ENCODE measurements at places on chromosomes 3 and 15.

DNA sequence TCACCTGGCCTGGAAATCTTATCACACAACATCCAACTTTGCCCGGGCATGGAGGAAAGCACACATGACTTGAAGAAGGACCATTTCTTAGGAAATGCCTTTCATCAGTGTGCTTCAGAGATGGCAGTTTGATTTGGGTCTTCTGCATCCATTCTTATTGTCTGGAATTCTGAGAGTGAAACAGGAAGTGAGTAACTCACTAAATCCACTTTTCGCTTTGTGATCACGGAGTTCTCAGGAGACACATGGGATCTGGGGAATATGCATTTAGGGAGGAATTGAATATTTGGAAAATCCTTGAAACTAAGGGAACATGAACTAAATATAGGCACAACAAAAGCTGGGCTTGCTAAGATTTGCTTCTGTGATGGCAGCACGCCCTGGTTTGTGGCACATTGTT lies 212.5 kb upstream of the FEZF2 start:
- DNase-seq, result no peak

DNA sequence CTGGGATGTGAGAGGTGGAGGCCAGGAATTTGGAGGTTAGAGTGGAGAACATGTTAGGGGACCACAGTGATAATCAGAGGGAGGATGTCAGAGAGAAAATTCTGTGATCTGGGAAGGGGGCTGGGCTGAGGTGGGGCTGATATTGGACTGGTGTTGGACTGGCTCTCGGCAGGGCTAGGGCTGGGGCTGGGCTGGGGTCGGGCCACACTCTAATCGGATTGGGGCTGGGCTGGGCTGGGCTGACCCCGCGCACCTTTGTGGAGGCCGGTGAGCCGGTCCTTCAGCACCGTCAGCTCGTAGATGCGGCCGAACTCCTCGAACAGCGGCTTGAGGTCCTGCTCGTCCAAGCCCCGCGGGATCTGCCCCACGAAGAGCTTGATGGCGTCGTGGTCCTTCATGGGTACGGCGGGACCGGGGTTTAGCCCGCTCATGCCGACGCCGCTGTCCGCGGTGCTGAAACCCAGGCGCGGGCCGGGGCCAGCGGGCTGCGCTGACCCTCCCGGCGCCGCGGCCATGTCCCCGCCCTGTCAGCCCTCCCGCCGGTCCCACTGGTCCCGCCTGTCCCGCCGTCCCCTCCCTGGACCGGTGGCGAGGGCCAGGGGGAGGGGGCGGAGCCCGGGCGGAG lies 485 bp downstream of the CELF6 start:
- DNase-seq, result no peak

GRCh38 chr15:73978896-73979295 lies 13.2 kb downstream of the STOML1 start:
- DNase-seq, result no peak

- DNase-seq, result no peak
Observed at GRCh38 chr15:101534376-101534970, 45.0 kb upstream of the PCSK6 start.

DNA sequence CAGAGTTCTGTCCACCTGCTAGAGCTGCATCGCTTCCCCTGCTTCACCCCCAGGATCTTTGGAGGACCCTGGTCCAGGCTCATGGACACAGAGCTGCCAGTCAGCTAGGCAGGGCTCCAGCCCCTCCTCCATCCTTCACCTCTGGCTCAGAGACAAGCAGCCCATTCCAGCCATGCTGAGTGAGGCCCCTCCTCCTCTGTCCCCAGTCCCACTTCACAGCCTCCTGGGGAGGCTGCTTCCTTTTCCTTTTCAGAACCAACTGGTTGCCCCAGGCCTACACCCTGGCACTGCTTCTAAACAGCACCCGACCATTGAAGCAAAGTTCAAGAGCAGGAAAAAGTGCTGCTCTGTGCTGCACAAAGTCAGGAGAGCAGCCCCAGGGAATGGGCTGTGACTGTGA lies 22.2 kb downstream of the IQSEC1 start:
- no peak for DNase-seq

DNA sequence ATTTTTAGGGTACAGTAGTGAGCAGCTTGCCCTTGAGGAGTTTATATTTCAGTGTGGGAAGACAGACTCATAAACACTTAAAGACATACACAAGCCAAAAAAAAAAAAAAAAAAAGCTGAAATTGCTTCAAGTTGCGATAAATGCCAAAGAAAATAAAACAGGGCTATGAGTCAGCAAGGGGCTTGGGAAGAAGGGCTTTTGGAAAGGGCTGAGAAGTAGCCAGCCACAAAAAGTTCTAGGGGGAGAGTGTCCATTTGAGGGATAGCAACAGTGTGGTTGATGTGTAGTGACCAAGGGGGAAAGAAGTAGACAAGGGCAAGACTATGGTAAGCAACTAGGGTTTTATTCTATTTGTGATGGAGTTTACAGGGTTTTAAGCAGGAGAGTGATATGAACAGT lies 185.5 kb downstream of the ADAMTS9 start:
- DNase-seq, result no peak

DNA sequence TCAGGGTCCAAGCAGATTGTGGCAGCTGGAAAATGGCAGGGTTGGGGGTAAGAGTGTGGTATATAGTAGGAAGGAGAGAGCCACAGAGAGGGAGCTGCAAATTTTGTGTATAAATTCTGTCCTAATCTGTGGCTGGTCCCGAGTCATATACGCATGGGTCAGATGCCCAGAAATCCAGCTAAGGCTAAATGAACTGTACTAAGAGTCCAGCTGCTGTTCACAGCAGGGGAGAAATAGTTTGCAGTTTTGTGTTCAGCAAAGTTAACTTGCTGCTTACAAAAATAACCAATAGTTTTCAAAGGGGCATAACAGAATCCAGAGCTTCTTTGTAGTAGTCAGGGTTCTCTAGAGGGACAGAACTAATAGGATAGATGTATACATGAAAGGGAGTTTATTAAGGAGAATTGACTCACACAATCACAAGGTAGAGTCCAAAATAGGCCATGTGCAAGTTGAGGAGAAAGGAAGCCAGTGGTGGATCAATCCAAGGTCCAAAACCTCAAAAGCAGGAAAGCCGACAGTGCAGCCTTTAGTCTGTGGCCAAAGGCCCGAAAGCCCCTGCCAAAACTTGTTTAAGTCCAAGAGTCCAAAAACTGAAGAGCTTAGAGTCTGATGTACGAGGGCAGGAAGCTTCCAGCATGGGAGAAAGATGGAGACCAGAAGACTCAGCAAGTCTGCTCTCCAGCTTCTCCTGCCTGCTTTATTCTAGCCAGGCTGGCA lies 146.1 kb upstream of the KBTBD8 start:
- DNase-seq, result no peak

DNA sequence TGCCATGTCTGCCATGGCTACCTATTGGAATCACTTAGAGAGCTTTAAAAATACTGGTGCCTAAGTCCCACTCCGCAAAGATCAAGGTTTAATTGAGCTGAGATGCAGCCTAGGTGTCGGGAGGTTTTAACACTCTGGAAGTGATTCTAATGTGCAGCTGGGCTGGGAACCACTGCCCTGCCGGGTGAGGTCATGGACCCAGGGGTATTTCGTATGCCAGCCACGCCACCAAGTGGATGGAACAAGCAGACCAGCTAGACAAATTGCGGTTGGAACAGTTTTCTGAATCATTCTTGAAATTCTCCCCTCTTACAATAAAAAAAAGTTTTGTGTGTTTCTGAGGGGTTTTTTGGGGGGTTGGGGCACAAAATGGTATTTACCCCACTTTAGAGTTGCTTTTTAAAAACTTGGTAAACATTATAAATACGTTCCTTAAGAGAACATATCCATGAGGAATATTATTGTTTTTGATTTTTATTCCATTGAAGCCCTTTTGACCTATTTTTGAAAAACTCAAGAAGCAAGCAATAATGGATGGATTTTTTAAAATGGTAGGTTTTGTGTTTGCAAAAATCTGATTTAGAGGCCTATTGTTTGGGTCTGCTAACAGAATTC lies 66.2 kb upstream of the CSTA start:
- DNase-seq, result no peak

DNA sequence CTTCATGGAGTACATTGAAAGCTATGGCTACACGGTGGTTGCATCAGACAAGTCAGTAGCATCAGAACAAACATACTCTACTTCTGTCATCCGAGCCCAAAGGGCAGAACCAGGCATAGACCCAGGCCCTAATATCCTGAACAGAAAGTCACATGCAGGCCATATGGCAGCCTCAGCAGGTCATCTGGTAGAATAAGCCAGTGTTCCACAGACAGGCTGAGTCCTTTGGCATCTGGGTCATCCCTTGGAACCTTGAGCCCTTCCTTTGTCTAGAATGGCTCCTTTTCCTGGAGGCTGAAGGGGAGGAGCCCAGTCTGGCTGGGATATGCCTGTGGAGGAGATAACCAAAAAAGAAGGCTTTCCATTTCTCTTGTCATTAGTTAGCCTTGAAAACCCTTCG lies 29.2 kb downstream of the SEMA6D start:
- no peak for DNase-seq

GRCh38 chr3:51675201-51675611 lies 4.2 kb downstream of the TEX264 start:
- no peak for DNase-seq

- no peak for DNase-seq
Observed at GRCh38 chr3:63644212-63644797, 8.2 kb upstream of the SNTN start.

GRCh38 chr3:30604093-30604492 lies 2.3 kb upstream of the TGFBR2 start:
- DNase-seq, result no peak

All from cortex of kidney (tissue), 1 donor.